Activated CD4-positive, alpha-beta T cell treated with anti-CD3 and anti-CD28 coated beads for 36 hours (primary cell): ENCODE measurements at places on chromosomes 3 and 15. TPM values are rescaled to one million over a fixed set of nuclear protein-coding genes. Genes with fewer than 3 reads are reported as not detected.

NEK4 gene
- total RNA-seq, result 19.1 TPM

GMPPB gene
- total RNA-seq, result 32.1 TPM

LRRC15 gene
- 0.04 TPM for total RNA-seq

TGM5 gene
- total RNA-seq, result not detected

SIDT1 gene
- 19.7 TPM for total RNA-seq

HESX1 gene
- total RNA-seq, result 1.1 TPM

MYEF2 gene
- 27.7 TPM for total RNA-seq

GNAT1 gene
- total RNA-seq, result not detected

GRCh38 chr15:50181969-50182218 lies at the start of gene SLC27A2:
SLC27A2 (plus strand) TSS chr15:50182196; CDS start chr15:50182428, 232 bp downstream.
- peak within 1 kb of the TSS; percentile 85 for H3K4me3 ChIP-seq
- H3K36me3 ChIP-seq, result peaks cover 7% of the 10 kb centered on the region
- no peak for DNase-seq
- H3K27ac ChIP-seq, result peak within 1 kb of the TSS; percentile 88

DNA sequence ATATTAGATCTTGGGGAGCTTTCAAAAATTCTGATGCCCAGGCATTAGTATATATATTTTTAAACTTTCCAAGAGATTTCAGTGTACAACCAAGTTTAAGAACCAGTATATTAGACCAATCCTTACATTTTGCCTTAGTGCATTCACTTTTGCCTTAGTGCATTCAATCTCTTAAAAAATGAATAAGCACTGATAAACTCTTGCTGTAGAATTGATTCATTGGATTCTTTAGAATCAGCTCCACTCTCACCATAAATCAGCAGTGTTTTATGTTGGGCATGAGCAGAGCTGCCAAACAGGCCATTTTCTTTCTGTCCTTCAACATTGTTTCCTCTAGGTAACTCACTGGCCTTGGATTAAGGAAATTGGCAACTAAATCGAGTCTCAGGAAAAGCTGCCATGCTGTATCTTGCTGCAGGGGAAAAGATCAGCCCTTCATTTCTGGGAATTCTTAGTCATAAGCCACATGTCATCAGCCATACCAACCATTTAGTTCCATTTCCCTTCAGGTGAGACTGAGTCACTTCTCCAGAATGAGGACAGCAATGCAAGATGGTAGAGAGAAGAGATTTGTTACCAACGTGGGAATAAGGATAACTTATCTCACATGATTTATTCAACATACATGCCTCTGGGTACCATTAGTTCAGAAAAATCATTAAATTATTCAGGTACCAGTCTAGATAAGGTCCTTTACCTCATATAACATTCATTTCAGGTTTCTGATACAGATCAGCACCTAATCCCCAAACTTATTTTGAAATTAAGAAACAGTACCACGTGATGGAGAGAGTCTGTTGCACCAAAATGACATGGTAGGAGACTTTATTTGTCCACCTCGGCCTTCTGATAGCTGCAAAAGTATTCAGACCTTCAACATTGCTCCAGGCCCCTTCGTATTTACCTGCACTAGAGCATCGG lies 192.5 kb downstream of the P3H2 start:
- H3K27me3 ChIP-seq, result peaks cover 2% of the 10 kb centered on the region
- H3K4me1 ChIP-seq, result peaks cover 26% of the 10 kb centered on the region
- peak overlapping the region; percentile 79 for H3K27ac ChIP-seq
- no peak overlapping the region for H3K4me3 ChIP-seq
- H3K36me3 ChIP-seq, result no peaks in the 10 kb centered on the region

DNA sequence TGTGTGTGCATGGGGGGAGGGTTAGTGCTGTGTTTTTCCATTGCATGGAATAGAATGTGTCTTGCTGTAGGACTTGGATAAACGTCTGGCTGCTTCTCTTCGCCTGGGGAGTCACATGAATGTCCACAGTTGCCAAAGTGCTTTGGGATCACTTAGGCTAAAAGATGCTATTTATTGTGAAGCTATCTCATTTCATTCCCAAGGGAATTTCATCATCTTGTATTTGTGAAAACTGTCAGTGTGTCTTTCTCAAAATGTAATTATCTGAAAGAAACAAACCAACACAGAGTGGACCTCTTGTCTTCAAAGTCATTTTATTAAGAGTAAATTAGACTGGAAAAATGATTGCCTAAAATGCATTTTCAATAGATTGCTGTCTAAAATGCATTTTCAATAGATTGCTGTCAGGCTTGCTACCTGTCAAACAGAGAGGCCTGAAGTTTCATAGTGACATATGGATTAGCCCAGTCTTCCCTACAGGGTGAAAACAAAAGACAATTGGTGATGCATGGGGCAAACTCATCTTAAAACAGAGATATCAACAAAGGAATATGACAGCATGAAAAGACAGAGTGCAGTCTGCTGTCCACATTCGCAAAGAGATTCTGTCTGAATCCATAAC lies 117.1 kb upstream of the GOLIM4 start:
- no peak for DNase-seq
- H3K4me3 ChIP-seq, result no peak overlapping the region
- H3K36me3 ChIP-seq, result no peaks in the 10 kb centered on the region
- H3K4me1 ChIP-seq, result peaks cover 7% of the 10 kb centered on the region
- H3K27ac ChIP-seq, result no peak overlapping the region

GRCh38 chr3:185409957-185410356 lies 47.0 kb downstream of the MAP3K13 start:
- H3K36me3 ChIP-seq, result no peaks in the 10 kb centered on the region
- peaks cover 5% of the 10 kb centered on the region for H3K27me3 ChIP-seq
- no peaks in the 10 kb centered on the region for H3K4me1 ChIP-seq
- no peak for DNase-seq

DNA sequence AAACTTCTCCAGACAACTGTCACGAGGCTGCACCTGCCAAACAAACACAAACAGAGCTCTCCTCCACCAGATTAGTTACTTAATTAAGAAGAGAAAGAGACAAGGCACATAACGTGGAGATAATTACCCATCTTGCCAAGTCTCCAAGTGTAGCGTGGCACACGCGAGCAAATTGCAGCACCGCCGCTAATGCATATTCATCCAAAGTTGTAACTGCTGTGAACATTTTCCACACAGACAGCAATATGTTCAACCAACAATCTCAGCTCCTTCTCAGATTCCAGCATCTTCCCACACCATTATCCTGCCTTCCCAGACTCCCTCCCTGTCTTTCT lies 309.6 kb upstream of the TLE3 start:
- H3K36me3 ChIP-seq, result no peaks in the 10 kb centered on the region
- no peak for DNase-seq
- no peaks in the 10 kb centered on the region for H3K4me1 ChIP-seq
- H3K27me3 ChIP-seq, result no peaks in the 10 kb centered on the region

GRCh38 chr3:150462108-150462507 lies 54.0 kb downstream of the TSC22D2 start:
- DNase-seq, result no peak
- no peaks in the 10 kb centered on the region for H3K4me1 ChIP-seq
- H3K27me3 ChIP-seq, result no peaks in the 10 kb centered on the region
- H3K36me3 ChIP-seq, result peaks cover 9% of the 10 kb centered on the region

- peaks cover 2% of the 10 kb centered on the region for H3K27me3 ChIP-seq
- H3K4me1 ChIP-seq, result no peaks in the 10 kb centered on the region
- H3K27ac ChIP-seq, result no peak overlapping the region
- no peak for DNase-seq
- H3K4me3 ChIP-seq, result no peak overlapping the region
- no peaks in the 10 kb centered on the region for H3K36me3 ChIP-seq
Measured at GRCh38 chr15:36449084-36449661, 130.3 kb upstream of the CDIN1 start.

- peak; percentile 23 for DNase-seq
- peaks cover 41% of the 10 kb centered on the region for H3K4me1 ChIP-seq
- H3K27me3 ChIP-seq, result no peaks in the 10 kb centered on the region
- H3K4me3 ChIP-seq, result peak overlapping the region; percentile 90
- peak overlapping the region; percentile 84 for H3K27ac ChIP-seq
Measured at GRCh38 chr3:132721479-132722164, 587 bp downstream of the NPHP3 start.

DNA sequence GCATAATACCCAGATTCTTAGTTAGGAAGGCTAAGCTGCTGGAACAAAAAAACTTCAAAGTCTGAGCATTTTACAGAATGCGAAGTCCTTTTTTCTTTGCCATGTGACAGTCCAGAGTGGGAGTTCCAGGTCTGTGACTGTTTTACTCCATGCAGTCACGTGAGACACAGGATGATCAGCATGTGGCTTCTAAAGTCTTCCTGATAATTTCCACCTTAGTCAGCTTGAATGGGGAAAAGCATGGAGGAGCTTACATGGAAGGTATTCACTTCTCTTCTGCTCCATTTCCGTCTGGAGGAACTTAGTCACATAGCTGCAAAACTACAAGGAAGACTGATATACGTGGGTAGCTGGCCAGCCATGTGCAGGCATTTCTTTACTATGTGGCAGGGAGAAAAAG lies 1.7 kb downstream of the SNTN start:
- H3K27me3 ChIP-seq, result peaks cover 3% of the 10 kb centered on the region
- H3K36me3 ChIP-seq, result no peaks in the 10 kb centered on the region
- no peak overlapping the region for H3K4me3 ChIP-seq
- no peak for DNase-seq
- no peak overlapping the region for H3K27ac ChIP-seq

GRCh38 chr15:87610366-87610765 lies 646.2 kb downstream of the NTRK3 start:
- H3K36me3 ChIP-seq, result no peaks in the 10 kb centered on the region
- H3K27ac ChIP-seq, result no peak overlapping the region
- no peak for DNase-seq
- peaks cover 2% of the 10 kb centered on the region for H3K27me3 ChIP-seq
- H3K4me1 ChIP-seq, result no peaks in the 10 kb centered on the region

DNA sequence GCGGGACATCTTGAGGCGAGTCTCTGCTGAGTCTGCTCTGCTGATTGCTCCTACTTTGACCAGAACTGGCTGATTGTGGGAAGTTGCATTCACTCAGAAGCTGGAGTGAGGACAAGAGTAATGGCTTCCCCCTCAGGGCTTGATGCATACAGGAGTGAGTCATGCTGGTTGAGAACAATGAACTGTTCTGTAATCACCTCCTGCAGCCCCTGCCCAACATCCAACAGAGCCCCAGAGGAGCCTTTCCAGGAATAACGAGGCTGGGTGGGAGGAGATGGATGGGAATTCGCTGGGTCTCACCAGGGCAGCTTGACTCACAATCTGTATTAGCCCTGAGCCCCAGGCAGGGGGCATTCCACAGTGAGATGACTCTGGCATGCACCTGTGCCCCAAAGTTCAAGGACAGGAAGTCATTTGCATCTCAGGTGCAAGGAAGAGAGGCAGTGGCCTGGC lies 85.0 kb downstream of the RAB11A start:
- no peaks in the 10 kb centered on the region for H3K36me3 ChIP-seq
- H3K27ac ChIP-seq, result no peak overlapping the region
- H3K4me1 ChIP-seq, result no peaks in the 10 kb centered on the region
- H3K4me3 ChIP-seq, result no peak overlapping the region
- peaks cover 2% of the 10 kb centered on the region for H3K27me3 ChIP-seq

- peak within 1 kb of the TSS; percentile 30 for H3K27ac ChIP-seq
- peaks cover 49% of the 10 kb centered on the region for H3K27me3 ChIP-seq
- H3K4me3 ChIP-seq, result peak within 1 kb of the TSS; percentile 66
- H3K36me3 ChIP-seq, result no peaks in the 10 kb centered on the region
- peak; percentile 67 for DNase-seq
Measured at GRCh38 chr15:59437817-59438624, at the start of gene FAM81A. FAM81A (plus strand) TSS chr15:59438186; CDS start chr15:59458627, 20,441 bp downstream.

DNA sequence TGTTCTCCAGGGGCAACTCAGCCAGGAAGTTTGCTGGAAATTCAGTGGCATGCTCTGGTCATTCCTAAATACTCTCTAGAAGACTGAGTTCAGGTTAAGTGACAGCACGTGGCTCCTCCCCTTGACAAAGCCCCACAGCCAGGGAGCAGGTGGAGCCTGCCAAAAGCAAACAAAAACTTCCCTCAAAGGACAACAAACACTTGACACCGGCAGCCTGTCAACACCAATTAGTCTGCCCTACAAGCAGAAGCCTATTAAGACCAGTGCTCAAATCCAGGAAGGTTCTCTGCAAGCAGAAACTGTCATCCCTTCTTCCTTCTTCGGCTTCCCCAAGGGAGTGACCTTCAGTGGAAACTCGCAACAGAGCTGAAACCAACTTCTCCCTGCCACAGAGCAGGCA lies 5.0 kb downstream of the MEX3B start:
- H3K27me3 ChIP-seq, result peaks cover 5% of the 10 kb centered on the region
- no peak overlapping the region for H3K4me3 ChIP-seq
- no peak overlapping the region for H3K27ac ChIP-seq
- H3K4me1 ChIP-seq, result peaks cover 7% of the 10 kb centered on the region
- H3K36me3 ChIP-seq, result no peaks in the 10 kb centered on the region
- no peak for DNase-seq

DNA sequence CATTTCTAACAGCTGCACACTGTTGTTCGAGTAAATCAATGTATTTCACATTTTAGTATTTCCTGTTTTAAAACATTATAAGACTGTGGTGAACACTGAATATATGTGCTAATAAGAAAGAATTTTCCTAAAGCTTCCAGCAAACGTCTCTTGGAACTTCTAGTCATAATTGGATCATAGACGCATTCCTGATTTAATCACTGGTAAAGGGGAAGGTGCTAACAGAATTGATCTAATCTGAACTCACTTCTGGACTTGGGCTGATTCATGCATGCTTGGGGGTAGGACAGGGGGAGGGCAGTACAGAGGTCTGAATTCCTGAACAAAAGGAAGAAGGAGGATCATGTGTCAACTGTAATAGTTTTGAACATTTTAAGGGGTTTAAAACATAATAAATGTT lies 7.3 kb upstream of the LEKR1 start:
- H3K4me3 ChIP-seq, result no peak overlapping the region
- no peak for DNase-seq
- peaks cover 26% of the 10 kb centered on the region for H3K4me1 ChIP-seq
- peak overlapping the region; percentile 67 for H3K27ac ChIP-seq

- H3K4me1 ChIP-seq, result peaks cover 3% of the 10 kb centered on the region
- no peak overlapping the region for H3K27ac ChIP-seq
- H3K4me3 ChIP-seq, result no peak overlapping the region
- no peak for DNase-seq
- peaks cover 11% of the 10 kb centered on the region for H3K27me3 ChIP-seq
Measured at GRCh38 chr3:64459711-64460110, 228.1 kb downstream of the ADAMTS9 start.

DNA sequence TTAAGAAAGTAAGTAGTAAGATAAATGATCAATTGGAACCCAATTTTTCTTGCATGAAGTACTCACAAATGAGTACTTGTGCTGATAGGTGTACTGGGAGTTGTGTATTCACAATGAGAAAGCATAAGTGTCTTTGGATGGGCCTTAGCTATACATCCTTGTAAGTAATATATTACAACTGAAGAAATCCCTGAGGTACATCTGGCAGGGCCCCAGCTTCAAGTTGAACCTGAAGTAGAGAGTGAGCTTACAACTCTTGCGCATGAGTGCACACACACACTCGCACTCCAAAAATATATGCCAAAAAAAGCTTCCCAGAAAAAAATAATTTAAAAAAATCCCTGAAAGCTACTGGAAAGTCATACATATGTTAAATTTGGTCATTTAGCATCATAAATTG lies 222.5 kb downstream of the ROBO2 start:
- H3K4me3 ChIP-seq, result no peak overlapping the region
- no peak overlapping the region for H3K27ac ChIP-seq
- H3K27me3 ChIP-seq, result no peaks in the 10 kb centered on the region
- H3K4me1 ChIP-seq, result no peaks in the 10 kb centered on the region

DNA sequence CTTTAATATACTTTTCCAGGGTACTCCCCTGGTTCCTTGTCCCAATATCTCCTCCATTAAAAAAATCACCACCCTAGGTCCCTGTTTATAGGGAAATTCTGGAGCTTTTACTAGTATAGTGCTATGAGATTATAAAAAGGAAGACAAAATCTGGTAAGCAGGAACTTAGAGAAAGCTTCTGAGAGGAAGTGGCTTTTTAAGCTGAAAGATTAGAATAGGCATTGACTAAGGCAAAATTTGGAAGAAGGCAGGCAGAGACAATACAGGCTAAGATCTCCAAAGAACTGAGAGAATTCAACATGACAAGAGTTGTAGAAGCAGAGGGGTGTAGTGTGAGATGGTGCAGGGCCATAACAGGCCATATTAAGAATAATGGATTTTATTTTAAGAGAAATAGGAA lies 25.8 kb downstream of the SGO1 start:
- no peak for DNase-seq
- peaks cover 13% of the 10 kb centered on the region for H3K4me1 ChIP-seq
- H3K27me3 ChIP-seq, result no peaks in the 10 kb centered on the region
- H3K27ac ChIP-seq, result peak overlapping the region; percentile 73
